ENCODE measurements at places on chromosomes 12 and 14.

- DNase-seq: peak; percentile 92
Observed at GRCh38 chr12:109723311-109723881, 9.8 kb downstream of the FAM222A start.

- no peak for DNase-seq
Observed at GRCh38 chr14:40623643-40624042, 983.0 kb upstream of the LRFN5 start.

DNA sequence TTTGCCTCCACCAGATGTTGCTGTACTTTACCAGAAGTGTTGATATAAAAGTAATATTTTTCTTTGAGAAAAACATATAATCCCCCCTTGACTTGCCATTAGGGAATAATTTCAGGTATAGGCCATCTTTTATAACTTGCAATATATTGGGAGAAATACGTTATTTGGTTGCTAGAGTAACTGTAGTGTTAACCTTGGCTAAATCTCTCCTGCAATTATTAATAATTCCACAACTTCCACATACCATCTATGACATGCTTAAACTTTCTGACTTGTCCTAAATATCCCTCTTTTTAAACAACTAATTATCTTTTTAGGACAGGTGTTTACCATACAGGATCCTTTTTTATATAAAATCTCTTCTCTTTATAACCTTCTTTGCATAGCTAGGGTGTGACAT, 1048.2 kb downstream of the SLC16A7 start:
- no peak for DNase-seq

GRCh38 chr12:111444314-111444924, 38.7 kb downstream of the SH2B3 start:
- no peak for DNase-seq

GRCh38 chr14:75342762-75343599, 64.4 kb downstream of the FOS start:
- DNase-seq: peak; percentile 59

DNA sequence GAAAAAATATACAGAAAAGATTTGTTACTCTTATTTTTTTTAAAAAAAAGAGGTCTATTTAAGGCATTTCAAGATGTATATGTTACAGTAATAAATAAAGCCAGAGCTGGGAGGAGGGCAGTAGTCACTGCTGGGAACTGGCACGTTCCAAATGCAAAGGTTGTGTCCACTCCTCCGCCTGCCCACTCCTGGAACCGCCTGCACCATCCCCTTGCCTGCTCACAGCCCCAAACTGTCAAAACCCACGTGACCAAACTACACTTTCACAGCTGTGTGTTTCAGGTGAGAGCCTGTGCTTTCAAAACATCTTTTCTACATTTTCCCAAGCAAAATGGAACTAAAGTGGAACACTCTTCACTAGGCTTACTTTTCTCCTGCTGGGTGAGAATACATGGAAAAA, 160.4 kb downstream of the TTC7B start:
- no peak for DNase-seq

DNA sequence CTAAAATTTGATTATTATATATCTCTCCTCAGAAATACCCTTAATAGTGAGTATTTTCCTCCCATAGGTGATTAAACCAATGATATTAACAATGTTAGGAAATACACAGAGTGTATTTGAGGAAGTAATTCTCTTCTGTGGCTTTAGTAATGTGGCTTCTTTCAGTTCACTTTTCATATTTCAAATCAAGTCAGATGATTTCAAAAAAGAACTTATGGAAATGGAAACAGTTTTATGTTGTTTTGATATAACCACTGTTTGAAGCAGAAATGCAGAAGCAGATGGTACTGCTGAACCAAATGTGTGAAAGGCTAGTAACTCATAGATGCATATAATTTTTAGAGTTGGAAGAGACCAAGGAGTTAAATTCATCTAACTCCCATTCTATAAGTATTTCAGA, 1.9 kb upstream of the GPR33 start:
- no peak for DNase-seq

DNA sequence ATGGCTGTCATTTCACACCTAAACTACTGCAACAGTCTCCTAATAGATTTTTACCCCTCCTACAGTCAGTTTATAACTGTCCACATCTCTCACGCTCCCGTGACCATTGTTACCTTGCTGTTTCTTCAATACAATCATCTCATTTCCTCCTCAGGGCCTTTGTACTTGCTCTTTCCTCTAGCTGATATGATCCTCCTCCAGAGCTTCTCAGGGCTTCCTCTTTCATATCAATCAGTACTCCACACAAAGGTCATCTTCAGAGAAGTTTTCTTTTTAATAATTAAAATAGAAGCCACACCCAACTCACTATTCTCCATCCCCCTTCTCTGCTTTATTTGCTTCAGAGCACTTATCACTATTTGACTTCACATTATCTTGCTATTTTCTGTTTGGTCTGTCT, 508.2 kb downstream of the NELL2 start:
- no peak for DNase-seq

- DNase-seq: no peak
Observed at GRCh38 chr14:77406086-77406485, 17.2 kb downstream of the NOXRED1 start.

- no peak for DNase-seq
Observed at GRCh38 chr12:48118284-48118871, 786 bp upstream of the PFKM start.

DNA sequence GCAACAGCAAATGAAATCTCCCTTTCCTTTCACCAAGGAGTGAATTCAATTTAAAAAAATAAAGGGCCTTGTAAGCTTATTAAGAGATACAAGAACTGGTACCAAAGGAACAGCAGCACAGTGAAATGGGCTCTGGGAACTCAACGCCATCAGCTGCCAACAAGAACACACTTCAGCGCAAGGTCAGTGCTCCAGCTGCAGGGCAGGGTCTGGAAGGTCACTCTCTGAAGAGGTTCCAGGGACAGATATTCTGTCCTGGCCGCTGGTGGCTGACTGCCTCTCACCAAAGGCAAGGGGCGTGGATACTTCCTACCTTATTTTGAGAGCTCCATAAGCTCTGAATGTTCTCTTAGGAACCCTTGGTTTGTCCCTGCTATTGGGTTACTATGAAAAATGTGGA, 186.6 kb downstream of the CALM1 start:
- DNase-seq: no peak

DNA sequence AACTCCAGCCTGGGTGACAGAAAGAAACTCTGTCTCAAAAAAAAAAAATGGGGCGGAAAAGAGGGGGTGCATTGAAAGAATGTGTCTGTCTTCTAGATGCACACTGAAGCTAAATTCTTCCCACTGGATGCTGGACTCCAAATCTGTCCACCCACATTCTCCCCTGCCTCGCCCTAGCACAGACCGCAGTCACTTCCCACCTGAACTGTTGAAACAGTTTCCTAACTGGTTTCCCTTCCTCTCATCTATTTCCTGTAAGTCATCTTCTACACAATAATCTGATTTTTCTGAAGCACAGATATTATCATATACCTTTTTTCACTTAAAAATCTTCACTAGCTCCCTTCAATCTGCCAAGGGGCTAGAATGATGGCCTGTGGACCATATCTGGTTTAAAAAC, 1.5 kb upstream of the HCAR1 start:
- no peak for DNase-seq

DNA sequence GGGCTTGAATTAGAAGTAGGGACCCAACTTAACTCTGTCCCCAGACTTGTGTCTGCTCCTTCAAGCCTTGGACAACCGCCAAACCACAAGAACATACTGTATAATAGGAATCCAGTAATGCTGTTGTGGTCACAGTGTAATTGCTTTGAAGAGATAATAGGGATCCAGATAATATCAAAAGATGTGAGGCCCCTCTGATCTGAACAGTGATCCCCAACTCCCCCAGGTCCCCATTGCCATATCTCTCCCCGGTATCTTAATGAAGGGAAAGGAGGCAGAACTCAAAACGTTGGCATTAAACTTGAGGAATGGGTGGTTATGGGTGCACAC, 8.5 kb upstream of the PLEKHH1 start:
- DNase-seq: no peak

- no peak for DNase-seq
Observed at GRCh38 chr12:78672033-78672432, 192.5 kb upstream of the SYT1 start.

GRCh38 chr14:77318006-77318553, 2.6 kb downstream of the POMT2 start:
- peak; percentile 78 for DNase-seq

DNA sequence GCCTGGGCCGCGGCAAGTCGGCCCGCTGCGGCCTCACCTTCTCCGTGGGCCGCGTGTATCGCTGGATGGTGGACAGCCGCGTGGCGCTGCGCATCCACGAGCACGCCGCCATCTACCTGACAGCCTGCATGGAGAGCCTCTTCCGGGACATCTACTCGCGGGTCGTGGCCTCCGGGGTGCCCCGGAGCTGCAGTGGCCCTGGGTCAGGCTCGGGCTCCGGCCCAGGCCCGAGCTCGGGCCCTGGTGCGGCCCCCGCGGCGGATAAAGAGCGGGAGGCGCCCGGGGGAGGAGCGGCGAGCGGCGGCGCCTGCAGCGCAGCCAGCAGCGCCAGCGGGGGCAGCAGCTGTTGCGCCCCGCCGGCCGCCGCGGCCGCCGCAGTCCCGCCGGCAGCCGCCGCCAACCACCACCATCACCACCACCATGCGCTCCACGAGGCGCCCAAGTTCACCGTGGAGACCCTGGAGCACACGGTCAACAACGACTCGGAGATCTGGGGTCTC, 226.2 kb upstream of the CRY1 start:
- DNase-seq: no peak

- no peak for DNase-seq
Observed at GRCh38 chr12:84512751-84513150, 399.8 kb downstream of the SLC6A15 start.

All from Ammon's horn (tissue), 1 donor.